ENCODE measurements at places on chromosomes 2 and 18.

- DNase-seq: peak; percentile 73
Observed at GRCh38 chr2:8303322-8303832, 378.5 kb upstream of the ID2 start.

DNA sequence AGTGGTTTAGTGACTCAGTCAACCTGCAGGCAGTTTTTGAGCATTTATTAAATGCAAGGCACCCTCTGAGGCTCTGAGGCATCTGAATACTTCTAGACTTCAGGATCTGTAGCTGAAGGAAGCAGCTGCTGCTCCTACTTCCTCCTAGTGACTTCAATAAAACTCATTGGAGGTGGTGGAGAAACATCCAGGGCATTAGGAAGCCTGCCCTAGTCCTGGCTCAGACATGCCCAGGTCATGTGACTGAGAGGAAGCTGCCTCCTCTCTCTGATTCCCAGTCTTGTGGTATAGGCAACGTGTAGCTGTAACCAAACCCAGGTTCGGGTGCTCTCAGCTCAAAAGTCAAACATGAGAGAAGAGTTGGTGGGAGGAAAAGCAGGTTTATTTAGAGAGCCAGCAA is 287.2 kb upstream of the GYPC start:
- DNase-seq: no peak

GRCh38 chr2:124024561-124025170 is 421 bp upstream of the CNTNAP5 start:
- no peak for DNase-seq

DNA sequence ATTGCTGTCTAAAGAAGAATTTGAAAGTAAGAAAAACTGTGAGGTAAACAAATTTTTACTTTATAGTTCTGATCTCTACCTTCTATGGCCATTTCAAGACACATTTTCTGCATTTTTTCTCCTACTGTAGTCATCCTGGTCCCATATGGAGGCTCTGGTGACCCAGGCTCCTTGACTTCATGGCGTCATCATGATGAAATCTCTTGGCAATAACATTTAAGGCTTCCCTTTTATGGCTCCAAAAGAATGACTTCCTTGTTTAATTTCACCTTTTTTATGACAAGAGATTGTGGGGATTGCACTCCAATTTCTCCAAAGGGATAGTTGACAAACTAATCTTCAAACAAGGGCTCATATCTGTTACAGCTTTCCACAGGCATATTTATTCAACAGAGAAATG is 143.0 kb upstream of the SCN7A start:
- no peak for DNase-seq

- no peak for DNase-seq
Observed at GRCh38 chr18:8724452-8724851, 19.1 kb downstream of the MTCL1 start.

DNA sequence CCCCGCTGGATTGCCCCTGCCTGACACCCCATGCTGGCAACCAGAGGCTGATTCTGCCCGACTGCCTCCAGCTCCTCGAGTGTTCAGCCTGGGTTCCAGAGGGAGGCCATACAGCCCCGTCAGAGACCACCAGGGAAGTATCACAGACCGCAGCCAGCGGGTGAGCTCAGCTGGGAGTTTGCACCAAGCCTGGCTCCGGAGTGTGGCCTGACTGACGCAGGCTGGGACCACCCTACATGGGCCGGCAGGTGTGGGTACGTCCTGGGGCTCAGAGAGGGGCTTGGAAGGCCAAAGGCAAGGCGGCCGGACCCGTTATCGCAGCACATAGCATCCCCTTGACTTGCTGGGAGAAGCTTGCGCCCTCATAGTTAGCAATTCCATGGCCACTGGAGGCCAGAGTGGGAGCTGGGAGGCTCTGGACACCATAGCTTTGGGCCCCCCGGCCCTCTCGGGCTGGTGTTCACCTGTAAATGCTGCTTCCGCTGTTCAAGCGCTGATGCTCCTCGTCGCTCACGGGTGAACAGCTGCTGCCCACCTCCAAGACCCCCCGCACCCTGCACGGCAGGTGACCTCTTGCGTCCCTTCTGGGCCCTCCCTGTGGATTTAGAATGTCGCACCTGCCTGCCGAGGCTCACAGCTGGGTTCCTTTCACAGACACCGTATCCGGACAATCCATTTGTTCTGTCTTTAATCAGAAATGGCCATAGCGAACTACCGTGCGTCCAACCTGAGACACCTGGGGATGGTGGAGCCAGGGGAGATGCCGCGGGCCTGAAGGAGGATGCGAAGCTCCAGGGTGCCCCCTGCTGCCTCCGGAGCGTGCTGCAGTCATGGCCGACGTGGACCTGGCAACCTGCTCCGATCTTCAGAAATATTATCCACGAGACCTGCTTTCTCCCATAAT is 31.2 kb upstream of the SLC66A3 start:
- peak; percentile 62 for DNase-seq

GRCh38 chr2:203340791-203341487 is 12.7 kb downstream of the ABI2 start:
- no peak for DNase-seq

GRCh38 chr2:10362096-10362897 is 59.6 kb downstream of the HPCAL1 start:
- no peak for DNase-seq

DNA sequence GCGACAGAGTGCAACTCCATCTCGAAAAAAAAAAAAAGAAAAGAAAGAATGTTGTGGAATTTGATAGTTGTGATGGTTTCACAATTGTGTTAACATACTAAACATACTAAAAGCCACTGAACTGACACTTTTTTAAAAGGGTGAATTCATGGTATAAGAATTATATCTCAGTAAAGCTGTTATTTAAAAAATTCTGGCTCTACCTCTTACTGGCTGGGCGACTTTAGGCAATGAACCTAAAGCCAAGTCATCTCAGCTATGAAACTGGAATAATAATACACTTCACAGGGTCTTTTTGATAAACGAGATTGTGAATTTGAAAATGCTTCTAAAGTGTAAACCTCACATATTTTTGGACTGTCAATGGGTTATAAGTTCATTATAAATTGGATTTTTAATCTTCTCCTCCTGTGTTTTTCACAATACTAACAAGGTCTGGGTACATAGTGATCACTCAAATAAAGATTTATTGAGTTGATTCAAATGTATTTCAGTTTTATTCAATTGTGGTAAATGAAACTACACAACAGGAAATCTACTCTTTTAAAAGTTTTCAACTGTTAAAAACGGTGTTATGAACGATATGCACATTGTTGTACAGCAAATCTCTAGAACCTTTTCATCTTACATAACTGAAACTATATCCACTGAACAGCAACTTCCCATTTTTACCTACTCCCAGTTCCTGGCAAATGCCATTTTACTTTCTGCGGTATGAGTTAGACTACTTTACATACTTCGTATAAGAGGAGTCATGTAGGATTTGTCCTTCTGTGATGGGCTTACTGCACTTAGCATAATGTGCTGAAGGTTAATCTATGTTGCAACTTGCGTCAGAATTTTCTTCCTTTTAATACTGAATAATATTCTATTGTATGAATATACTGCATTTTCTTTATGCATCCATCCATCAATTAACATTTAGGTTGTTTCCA is 43.0 kb upstream of the GTF2A1L start:
- DNase-seq: no peak

DNA sequence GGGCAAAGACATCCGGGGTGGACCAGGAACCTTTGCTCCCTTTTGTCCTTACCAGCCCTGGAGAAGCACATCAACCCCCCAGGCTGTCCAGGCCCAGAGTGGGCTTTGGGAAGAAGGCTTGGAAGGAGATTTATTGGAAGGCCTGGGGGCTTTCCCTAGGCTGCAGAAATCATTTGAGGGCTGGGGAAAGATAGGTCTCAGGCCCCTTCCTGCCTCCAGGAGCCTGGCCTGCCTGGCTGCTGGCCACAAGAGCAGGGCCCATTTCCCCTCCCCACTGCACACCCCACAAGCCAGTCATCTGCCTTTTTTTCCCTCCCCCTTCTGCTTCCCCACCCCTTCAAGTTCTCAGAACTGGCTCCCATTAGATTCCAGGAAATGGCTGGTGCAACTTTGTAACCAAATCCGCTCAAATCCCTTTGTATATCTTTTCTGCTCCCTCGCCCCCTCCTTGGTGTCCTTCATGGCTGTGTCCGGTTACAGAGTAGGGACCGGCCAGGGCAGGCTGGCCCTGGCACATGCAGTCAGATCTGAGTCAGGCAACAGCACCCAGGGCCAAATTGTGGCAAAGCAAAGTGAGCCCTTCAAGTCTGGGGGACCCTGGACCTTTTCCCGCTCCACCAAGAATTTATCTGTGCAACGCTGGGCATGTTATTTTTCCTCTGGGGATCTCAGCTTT is 20.8 kb upstream of the TNP1 start:
- no peak for DNase-seq

- no peak for DNase-seq
Observed at GRCh38 chr18:67483952-67484351, 32.6 kb downstream of the DSEL start.

DNA sequence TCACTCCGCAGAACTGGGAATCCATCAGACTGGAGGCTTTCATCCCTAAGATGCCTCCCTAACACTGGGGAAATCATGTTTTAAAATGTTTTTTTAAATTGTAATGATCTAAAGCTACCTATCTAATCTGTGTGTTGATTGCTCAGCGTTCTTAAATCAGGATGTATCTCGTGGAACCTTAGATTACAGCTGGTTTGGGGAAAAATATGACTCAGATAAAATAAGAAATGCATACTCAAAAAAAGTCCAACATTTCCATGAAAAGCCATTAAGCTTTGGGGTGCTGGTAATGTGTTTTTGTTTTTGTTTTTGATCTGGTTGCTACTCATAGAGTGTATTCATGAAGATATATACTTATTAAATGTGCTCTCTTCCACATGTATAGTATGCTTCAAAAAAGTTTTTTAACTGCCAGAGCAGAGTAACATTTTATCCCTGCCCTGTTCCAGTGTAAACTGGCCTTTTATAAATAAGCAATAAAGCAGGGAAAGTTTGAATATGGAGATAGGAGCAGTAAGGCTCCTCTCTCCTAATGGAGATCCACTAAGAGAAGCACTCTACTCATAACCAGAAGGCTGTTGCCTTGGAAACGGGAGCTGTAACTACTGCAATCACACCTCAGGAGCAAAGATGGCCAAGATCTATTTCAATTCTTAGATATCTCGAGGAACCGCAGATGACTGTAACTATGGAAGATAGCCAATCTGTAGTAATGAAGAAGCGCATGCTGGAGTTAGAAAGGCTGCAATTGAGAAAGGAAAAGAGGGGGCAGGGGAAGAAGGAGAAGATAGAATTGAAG is 41.6 kb downstream of the ANKRD44 start:
- DNase-seq: peak; percentile 48

DNA sequence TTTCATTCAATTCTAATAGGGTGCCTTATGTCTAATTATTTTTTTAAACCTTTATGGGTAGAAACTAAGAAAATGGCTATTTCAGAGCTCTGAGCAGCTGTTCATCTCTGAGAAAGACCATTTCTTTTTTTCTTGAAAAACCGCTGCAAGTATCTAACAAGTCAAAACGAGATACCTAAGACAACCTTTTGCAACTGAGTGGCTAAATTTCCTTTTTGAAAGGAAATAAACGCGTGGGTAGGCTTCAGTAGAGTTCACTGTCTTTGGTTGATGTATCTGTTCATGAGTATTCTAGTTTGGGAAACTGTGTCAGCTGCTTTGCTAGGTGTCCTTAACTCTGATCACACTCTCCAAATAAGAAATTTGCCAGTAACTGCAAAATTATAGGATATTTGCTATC is 104.3 kb upstream of the LINC00305 start:
- no peak for DNase-seq

- no peak for DNase-seq
Observed at GRCh38 chr2:159960414-159960813, 102.0 kb downstream of the PLA2R1 start.

DNA sequence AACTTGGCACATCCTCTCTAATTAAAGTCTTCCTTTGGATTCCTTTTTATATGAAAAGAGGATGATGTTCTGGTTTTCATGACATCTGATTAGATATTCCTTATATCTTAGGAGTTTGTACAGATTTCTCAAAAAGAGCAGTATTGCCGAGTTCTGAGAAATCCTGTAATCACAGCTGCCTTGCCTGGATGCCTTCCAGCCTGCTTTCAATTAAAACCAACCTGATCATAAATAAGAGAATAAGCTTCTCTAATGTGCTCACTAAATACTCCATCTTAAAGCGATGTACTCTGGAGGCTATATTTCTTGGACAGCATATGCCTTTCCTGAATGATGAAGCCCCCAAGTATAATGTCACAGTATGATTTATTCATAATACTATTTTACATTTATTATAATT is 1203.8 kb upstream of the PIK3C3 start:
- DNase-seq: no peak

GRCh38 chr2:29644949-29645348 is 276.4 kb downstream of the ALK start:
- DNase-seq: no peak

GRCh38 chr2:178200331-178200730 is 6.0 kb downstream of the OSBPL6 start:
- DNase-seq: no peak

DNA sequence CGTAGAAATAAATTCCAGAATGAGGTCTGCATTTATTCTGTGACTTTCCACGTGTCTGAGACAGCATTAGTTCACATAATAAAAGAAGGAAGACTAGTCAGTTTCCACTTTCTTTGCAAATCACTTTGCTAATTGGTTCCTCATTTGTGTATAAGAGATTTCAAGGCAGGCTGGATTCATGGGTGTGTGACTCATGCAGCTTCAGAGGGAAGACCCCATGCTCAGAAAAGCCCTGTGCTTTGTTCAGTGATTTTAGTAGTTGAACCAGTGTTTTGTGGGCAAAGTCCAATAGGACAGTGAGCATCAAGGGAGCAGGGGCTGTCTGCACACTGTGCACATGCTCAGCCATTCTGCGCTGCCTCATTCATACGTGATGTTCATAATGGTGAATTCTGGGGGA is 297.8 kb downstream of the DLGAP1 start:
- no peak for DNase-seq

GRCh38 chr2:238488347-238488826 is 61.7 kb downstream of the ASB1 start:
- no peak for DNase-seq

- no peak for DNase-seq
Observed at GRCh38 chr18:21391074-21391673, 149.1 kb downstream of the GREB1L start.

- no peak for DNase-seq
Observed at GRCh38 chr18:79784965-79785770, 12.6 kb upstream of the KCNG2 start.

GRCh38 chr2:217932803-217933616 is 69.8 kb downstream of the TNS1 start:
- DNase-seq: no peak

- no peak for DNase-seq
Observed at GRCh38 chr2:23487735-23488492, 102.9 kb downstream of the KLHL29 start.
